ENCODE measurements at places on chromosomes 6 and 20.

GRCh38 chr20:45783656-45784294, 7.9 kb downstream of the WFDC3 start:
- no peak for DNase-seq

GRCh38 chr20:4864311-4864752, 137.0 kb downstream of the SLC23A2 start:
- DNase-seq: no peak

- DNase-seq: no peak
Measured at GRCh38 chr20:60804240-60804917, 447.7 kb upstream of the CDH4 start.

DNA sequence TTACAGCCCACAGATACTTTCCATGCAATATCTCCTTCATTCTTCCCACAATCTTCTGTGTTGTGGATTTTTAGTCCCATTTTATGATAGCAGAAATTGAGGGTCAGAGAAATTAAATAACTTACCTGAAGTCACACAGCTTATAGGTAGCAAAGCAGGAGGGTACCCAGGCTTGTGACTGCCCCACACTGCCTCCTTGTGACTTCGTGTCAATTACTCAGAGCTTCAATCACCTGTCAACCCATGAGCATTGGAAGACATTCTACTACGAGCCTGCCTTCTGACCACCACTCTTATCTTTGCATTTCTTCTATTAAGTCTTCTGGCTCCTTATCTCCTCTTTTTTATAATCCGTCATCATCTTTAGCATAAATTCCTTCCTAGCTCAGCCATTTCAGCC, 71.6 kb upstream of the NRSN1 start:
- no peak for DNase-seq

GRCh38 chr6:68891419-68891818, 256.3 kb downstream of the ADGRB3 start:
- DNase-seq: no peak

DNA sequence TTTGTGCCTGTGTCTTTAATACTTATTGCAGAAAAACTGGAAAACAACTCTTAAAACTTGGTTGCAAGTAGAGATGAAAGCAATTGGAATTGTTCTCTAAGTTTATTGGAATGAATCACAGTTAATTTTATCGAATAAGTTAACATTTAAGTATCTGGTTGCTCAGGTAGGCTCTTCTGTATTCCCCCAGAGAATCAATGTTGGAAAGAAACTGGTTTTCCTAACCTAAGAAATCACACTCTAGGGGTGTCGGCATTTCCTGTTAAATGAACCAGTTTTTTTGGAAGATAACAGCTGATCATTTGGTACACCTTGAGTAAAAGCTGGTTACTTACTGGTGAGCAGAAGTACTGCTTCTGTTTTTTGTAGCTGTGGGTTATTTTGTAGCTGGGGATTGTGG, 5.2 kb downstream of the TFAP2C start:
- no peak for DNase-seq

DNA sequence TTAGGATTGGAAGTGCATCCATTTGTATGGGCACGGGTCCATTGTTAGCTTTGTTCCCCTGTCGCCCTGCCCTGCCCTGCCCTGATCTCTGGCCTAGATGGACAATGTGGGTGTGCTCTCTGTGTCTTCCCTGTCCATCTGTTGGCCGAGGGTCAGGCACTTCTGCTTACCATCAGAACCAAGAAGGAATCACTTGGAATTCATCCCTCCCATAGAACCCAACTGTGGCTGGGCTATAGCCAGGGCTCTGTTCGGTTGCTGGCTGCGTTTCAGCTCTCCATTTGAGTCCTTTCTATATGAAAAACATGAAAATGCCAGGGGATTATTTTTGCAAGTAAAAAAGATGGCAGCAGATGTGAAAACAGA, 26.6 kb upstream of the TULP4 start:
- no peak for DNase-seq

DNA sequence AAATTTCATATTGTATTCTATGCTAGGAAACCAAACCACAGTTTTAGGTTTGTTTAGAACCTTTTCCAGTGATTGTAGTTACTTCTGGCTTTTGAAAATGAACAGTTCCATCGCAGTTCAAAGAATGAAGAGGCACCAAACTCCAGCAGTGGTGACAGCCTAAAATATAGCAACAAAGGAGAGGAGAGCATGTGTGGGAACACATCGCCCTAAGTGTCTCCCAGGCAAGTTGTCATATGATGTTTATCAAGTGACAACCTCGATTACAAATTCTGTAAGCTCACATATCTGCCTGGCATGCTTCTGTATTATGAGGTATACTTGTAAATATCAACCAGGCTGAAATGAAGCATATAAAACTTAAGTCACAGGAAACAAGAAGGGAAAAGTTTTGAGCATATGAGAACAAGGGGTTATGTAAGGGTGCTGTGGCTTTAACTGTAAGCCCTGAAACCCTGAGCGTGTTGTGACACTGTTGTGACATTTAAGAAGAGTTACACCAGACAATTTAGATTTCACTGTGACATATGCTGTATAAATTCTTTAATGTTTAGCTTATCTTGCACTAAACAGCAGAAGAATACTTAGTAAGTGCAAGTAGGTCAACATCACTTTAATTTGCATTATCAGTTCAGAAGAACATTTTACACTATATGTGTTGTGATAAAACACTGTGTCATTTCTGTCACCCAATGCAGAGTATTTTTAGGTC, 29.1 kb upstream of the FBXL4 start:
- DNase-seq: no peak

GRCh38 chr6:13397359-13398068, 69.2 kb upstream of the TBC1D7 start:
- no peak for DNase-seq

GRCh38 chr6:164037171-164037870, 622.8 kb downstream of the QKI start:
- no peak for DNase-seq

DNA sequence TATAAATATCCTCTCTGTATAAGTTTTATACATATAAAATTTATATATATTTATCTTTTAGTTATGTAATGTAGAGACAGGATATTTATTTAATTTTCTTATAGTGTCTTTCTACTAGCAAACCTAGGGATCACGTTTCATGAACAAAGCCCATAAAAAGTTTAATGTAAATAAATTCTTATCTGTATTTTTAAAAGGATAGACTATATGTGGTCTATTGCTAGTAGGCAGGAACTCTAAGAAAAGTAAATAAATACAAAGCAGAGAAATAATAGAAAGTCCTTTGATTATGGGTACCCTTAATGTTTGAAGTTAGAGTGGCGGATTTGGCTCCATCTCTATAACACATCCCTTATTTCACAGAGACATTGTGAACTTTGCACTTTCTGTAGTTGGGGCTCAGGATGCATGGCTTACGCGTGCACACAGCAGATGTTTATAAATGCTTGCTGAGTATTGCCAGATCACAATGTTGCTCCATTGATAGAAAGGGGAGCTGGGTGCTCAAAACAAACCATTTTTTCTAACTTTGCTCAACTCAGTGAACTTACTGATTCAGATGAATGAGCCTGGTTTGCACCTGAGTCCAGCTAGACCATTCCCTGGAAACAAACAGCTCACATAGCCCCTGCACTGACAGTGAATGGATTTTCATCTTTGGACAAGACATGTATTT, 179.1 kb downstream of the SYNE1 start:
- DNase-seq: no peak

- no peak for DNase-seq
Measured at GRCh38 chr6:95203153-95203754, 374.1 kb upstream of the MANEA start.

DNA sequence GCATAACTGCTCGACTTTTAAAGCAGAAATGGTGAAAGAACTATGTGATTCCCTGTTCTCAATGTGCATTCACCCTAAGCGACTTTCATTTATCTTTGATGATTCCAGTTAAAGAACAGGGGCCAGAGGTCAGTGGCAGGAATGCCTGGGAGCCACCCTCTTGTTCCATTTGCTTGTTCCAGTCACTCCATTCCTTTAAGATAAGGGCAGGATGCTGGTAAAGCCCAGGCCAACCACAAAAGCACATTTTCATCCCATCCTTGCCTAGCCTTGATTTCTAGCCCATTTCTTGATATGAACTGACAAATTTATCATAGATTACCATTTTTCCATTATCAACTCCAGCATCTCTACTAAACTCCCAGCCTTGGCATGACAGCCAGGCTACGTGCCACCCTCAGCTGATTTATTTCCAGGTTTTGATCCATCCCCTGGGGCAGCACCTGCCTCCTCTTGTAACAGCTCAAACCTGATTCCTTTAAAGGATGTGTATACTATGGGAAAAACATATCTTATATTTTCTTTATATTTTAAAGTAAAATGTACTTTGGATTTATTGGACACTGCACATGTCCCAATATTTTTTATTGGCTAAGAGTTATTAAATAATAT, 19.2 kb downstream of the HMGN3 start:
- no peak for DNase-seq

GRCh38 chr6:116376149-116376548, 5.4 kb downstream of the DSE start:
- DNase-seq: no peak

GRCh38 chr6:131250936-131251335, 115.7 kb downstream of the AKAP7 start:
- no peak for DNase-seq

DNA sequence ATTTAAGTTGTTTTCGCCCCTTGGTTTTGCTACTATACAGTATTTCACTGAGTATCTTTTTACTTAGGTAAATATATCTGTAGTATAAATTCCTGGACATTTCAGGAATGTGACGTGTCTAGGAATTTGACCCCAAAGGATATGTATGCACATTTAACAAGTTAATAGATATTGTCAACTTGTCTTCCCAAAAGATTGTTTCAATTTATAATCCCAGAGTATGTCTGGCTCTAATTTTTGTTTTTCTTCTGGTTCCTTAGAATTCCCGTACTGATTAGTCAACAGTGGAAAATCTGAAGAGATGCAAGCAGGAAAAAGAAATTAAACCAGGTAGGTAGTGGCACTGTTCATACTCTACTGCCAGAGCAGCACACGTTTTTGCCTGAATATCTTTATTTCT, 7.2 kb downstream of the PKIG start:
- DNase-seq: no peak

DNA sequence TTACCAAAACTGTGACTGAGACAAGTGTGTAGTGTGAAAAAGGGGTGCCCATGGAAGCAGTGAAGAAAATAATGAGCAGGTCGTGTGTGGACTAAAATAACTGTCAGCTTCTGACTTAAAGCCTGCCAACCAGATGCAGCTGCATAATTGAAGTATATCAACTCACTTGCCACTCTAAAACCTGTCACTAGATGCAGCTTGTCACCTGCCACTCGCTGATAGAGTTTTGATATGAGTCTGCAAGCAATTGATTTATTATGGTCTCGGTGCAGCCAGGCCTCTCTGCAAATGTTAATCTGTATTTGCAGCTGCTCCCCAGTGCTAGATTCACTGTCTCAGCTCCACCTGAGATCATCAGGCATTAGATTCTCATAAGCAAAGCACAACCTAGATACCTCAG, 1090.0 kb upstream of the EYS start:
- no peak for DNase-seq

- DNase-seq: no peak
Measured at GRCh38 chr6:154797857-154798256, 64.6 kb downstream of the SCAF8 start.

GRCh38 chr6:85747666-85748065, 105.0 kb upstream of the SYNCRIP start:
- no peak for DNase-seq

- no peak for DNase-seq
Measured at GRCh38 chr6:87544474-87544735, 45.4 kb downstream of the RARS2 start.

DNA sequence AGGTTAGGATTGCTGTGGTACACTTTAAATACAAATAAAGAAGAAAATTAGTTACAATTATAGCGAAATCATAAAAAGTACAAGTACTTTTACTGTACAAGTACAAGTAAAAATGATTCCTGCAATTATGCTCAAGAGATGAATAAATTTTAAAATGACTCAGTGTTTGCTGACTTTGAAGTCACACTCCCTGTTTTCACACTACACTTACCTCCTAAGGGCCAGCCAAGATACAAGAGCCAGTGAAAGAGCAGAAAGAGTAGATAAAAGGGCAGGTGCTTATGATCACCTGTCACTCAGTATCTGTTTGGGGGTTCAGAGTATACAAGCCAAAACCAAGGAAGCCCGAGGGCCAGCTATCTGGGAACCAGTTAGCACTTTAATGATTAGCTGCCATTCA, 41.0 kb upstream of the COL21A1 start:
- DNase-seq: no peak

GRCh38 chr20:62804021-62804626, 511 bp upstream of the OGFR start:
- no peak for DNase-seq

- no peak for DNase-seq
Measured at GRCh38 chr20:51650685-51651134, 108.2 kb upstream of the NFATC2 start.

GRCh38 chr20:58542411-58543095, 27.4 kb upstream of the APCDD1L start:
- DNase-seq: no peak

DNA sequence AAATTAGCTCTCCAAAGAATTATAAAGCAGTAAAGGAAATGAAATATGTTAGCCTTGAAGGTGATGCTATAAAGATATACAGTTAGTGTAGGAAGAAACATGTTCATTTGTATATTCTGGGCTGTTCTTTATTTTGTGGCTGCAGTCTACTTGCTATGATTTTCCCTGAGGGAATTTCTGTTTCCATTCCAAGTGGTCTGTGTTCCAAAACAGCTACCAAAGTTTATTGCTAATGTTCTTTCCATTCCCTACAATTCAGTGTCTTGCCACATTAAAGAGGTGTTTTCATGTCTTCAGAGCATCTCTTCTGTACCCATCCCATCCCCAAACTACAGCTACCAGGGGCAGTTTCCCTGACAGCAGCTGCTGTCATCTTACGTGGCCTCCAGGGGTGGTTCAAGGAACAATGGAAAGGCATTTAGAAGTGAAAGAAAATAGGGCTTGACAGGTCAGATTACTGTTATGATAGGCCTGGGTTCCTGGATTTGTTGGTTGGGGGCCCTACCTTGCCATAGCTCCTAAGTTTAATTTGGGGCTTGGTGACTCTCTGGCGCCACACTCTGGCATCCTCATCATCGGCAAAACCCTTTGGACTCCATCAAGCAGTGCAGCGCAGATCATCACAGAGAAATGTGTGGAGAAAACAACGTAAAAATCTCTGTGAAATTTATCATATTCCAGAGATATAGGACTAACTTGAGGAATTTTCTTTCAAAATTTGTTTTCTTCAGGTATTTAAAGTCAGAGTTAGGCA, 33.8 kb upstream of the AIG1 start:
- DNase-seq: no peak

DNA sequence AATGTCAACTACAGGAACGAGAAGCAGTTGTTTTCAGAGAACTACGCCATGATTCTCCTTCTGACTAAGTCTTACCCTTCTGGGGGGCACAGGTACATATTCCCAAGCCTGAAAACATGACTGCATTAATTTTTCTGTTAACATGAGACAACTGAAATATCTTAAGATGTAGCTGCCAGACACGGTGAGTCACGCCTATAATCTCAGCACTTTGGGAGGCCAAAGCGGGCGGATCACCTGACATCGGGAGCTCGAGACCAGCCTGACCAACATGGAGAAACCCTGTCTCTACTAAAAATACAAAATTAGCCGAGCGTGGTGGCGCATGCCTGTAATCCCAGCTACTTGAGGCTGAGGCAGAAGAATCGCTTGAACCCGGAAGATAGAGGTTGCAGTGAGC, 21.7 kb downstream of the TBC1D20 start:
- no peak for DNase-seq
